ENCODE measurements at places on chromosomes 2 and 18.

- no peak for DNase-seq
Observed at GRCh38 chr18:46243095-46243494, 138.9 kb downstream of the HAUS1 start.

- DNase-seq: no peak
Observed at GRCh38 chr2:32064713-32065112, 1.4 kb downstream of the SPAST start.

- no peak for DNase-seq
Observed at GRCh38 chr2:225117051-225117716, 74.9 kb upstream of the DOCK10 start.

- DNase-seq: no peak
Observed at GRCh38 chr2:148909114-148909513, 34.1 kb downstream of the KIF5C start.

DNA sequence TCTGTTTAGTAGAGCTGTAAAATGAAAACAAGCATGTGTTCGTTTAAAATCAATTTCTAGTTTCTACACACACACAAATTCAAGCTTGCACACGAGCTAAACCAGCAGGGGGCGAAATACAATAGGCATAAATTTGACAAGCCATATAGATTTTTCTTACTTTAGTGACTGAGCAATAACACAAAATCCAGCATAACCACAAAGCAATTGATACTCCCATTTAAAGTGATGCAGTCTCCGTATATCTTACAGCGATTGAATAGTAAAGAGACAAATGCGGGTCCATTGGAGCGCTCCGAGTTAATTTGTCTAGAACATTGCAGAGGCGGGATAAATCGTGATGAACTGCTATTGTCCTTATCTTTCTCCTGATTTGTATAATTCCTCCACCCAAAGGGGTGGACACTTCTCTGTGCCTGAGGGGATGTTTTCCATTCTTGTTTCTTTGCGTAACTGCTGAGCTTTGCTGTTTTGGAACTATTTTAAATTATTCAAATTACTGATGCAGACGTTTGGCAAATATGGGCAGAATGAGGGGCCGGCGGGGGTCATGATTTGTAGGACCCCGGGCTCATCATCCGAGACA is 1.2 kb upstream of the AFTPH start:
- DNase-seq: peak; percentile 34

All from stimulated activated CD4-positive, alpha-beta T cell treated with anti-CD3 and anti-CD28 coated beads, Interleukin-1b, Interleukin-23, amount 100 ng/mL, for 1 hour (primary cell).